Immature natural killer cell (primary cell): ENCODE measurements at places on chromosomes 13 and 19. TPM values are rescaled to one million over a fixed set of nuclear protein-coding genes. Genes with fewer than 3 reads are reported as not detected.

DNA sequence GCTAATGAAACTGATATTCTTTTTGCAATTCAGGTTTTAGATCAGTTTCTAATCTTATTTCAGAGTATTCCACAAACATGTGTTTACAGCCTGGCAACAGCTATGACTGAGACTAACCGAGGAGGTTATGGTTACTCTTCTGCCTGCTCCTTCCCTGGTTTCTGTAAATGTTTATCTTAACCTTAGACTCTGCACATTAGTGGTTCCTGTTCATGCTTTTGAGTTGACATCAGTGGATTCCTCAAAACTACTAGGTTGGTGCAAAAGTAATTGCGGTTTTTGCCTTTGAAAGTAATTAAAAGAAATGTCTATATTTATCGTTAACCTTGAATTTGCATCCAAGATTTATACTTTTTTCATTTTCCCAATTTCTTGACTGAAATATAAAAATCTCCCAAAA lies 237.0 kb upstream of the TSHZ3 start:
- no peaks in the 10 kb centered on the region for H3K36me3 ChIP-seq
- H3K27me3 ChIP-seq, result peaks cover 4% of the 10 kb centered on the region
- H3K4me1 ChIP-seq, result no peaks in the 10 kb centered on the region
- DNase-seq, result no peak
- no peak overlapping the region for H3K4me3 ChIP-seq
- no peak overlapping the region for H3K27ac ChIP-seq

- no peak for DNase-seq
- H3K4me1 ChIP-seq, result no peaks in the 10 kb centered on the region
- H3K4me3 ChIP-seq, result no peak overlapping the region
- no peak overlapping the region for H3K27ac ChIP-seq
Measured at GRCh38 chr13:25378528-25378927, 6.8 kb downstream of the ATP8A2 start.

GRCh38 chr19:16207063-16207462 lies 9.4 kb downstream of the AP1M1 start:
- no peak overlapping the region for H3K27ac ChIP-seq
- DNase-seq, result no peak
- H3K36me3 ChIP-seq, result peaks cover 13% of the 10 kb centered on the region
- no peak overlapping the region for H3K4me3 ChIP-seq
- H3K4me1 ChIP-seq, result peaks cover 3% of the 10 kb centered on the region

IGSF23 gene
- polyA plus RNA-seq, result not detected

- no peak for DNase-seq
- H3K27ac ChIP-seq, result peak overlapping the region; percentile 62
- H3K36me3 ChIP-seq, result no peaks in the 10 kb centered on the region
Measured at GRCh38 chr13:42544246-42544926, 29.6 kb upstream of the TNFSF11 start.

GRCh38 chr19:2077398-2077797 lies 18.7 kb downstream of the MOB3A start:
- H3K36me3 ChIP-seq, result peaks cover 6% of the 10 kb centered on the region
- no peak for DNase-seq
- peaks cover 54% of the 10 kb centered on the region for H3K4me1 ChIP-seq
- no peak overlapping the region for H3K4me3 ChIP-seq
- H3K27ac ChIP-seq, result peak overlapping the region; percentile 7

OVOL3 gene
- polyA plus RNA-seq, result not detected
